Endodermal cell (in vitro differentiated cells): ENCODE measurements at places on chromosomes 3 and 15. TPM values are rescaled to one million over a fixed set of nuclear protein-coding genes. Genes with fewer than 3 reads are reported as not detected.

DNA sequence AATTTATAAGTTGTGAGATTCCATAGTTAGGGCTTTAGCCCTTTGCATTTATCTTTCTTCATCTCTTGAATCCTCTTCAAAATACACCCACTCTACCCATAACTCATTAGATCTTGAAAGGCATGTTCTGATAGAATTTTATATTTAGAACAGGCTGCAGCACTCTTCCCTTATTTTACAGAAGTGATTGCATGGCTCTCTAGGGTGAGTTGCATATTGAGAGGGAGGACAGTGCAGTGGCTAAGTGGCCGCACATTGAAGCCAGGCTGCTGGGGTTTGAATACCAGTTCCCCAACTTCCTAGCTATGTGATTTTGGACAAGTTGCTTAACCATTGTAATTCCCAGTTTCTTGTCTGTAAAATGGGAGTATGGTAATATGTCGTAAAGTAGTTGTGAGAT, 2.5 kb downstream of the CD86 start:
- DNase-seq = no peak

The SLC28A1 gene
- not detected in 3 replicates for total RNA-seq

- DNase-seq = no peak
Observed at GRCh38 chr3:125281381-125281780, 68.8 kb upstream of the SLC12A8 start.

The ARL6IP5 gene
- total RNA-seq = 28.7 to 33.7 TPM (median 30.4 TPM) in 3 replicates

The CCDC66 gene
- total RNA-seq = 24.4 and 36.4 TPM in 2 replicates

- DNase-seq = no peak
Observed at GRCh38 chr3:98536456-98537017, 4.8 kb downstream of the GPR15 start.

The DAZL gene
- 0.14 TPM in 1 of 2 replicates, not detected in the other for total RNA-seq
